Subcutaneous preadipocyte (primary cell): ENCODE measurements at places on chromosomes 11 and 22. TPM values are rescaled to one million over a fixed set of nuclear protein-coding genes. Genes with fewer than 3 reads are reported as not detected.

CREB3L1 gene
- total RNA-seq = 14.5 and 15.1 TPM in 2 replicates

FOLR1 gene
- total RNA-seq = not detected in 2 replicates

ALDH3B1 gene
- 28.7 and 33.1 TPM in 2 replicates for total RNA-seq

KRTAP5-8 gene
- not detected in 2 replicates for total RNA-seq

GAB4 gene
- not detected in 2 replicates for total RNA-seq

FOLR2 gene
- not detected in 2 replicates for total RNA-seq

C11orf91 gene
- total RNA-seq = 0.20 TPM in 1 of 2 replicates, not detected in the other

KRTAP5-1 gene
- not detected in 2 replicates for total RNA-seq

CRYBA4 gene
- total RNA-seq = not detected in 2 replicates

APOL3 gene
- total RNA-seq = 14.1 and 29.0 TPM in 2 replicates

TRMU gene
- total RNA-seq = 26.8 and 33.2 TPM in 2 replicates

SLC25A1 gene
- 94.4 and 104 TPM in 2 replicates for total RNA-seq

MS4A3 gene
- not detected in 2 replicates for total RNA-seq

DUSP8 gene
- 0.20 TPM in 1 of 2 replicates, not detected in the other for total RNA-seq

BEST1 gene
- 4.1 and 4.8 TPM in 2 replicates for total RNA-seq

DDX25 gene
- total RNA-seq = not detected in 2 replicates

SHISAL1 gene
- 0.37 and 1.4 TPM in 2 replicates for total RNA-seq

MMP3 gene
- total RNA-seq = 1.8 and 64.3 TPM in 2 replicates
